ENCODE measurements at places on chromosomes 1 and 21.
A peak's percentile ranks its signal among the peaks of the same experiment; 100 is the strongest.

DNA sequence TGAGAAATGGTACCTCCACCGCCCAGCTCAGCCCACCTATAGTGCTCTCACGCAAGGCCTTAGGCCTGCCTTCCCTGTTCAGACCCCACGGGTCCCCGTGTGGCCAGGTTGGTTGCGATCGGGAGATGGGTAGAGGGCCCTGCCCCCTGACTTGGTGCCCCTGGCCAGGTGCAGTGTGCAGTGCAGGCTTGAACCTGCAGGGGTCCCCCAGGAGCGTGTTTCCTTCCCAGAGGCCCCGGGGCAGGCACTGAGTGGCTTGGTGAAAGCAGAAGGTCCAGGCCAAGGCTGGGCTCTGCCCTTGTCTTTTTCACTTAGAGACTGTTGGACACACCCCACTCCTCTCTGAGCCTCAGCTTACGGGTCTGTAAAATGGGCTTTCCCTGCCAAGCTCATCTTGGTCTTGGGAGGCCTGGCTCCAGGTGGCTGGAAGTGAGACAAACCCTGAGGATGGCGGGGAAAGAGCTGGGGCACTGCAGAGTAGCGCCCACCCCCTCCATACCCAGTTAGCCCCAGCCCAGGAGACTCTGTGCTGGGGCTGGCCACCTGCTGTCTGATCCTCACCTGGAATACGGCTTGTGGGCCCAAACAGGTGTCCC lies 9.3 kb upstream of the HES5 start:
- DNase-seq = peak; percentile 52

GRCh38 chr1:89725011-89725370 lies 92.1 kb downstream of the LRRC8C start:
- peak; percentile 19 for DNase-seq

- DNase-seq = no peak
Measured at GRCh38 chr1:173925306-173926242, 8.4 kb upstream of the SERPINC1 start.

DNA sequence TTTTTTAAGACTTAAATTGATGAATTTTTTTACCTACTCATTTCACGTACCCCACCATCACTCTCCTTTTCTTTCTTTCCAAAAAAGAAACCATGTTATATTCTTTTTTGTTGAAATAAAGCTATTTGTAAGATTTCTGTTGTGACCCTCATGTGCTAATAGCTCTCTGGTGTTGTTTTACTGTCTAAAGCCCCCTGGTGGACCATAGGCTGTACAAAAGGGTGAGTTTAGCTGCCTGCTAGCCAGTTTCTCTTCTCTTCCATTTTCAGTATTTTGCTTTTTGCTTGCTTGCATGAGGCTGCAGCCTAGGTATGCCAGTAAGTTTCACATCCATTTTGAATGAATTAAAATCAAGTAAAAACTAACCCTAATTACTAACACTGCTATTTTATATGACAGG lies 15.6 kb upstream of the VAMP3 start:
- DNase-seq = peak; percentile 65

DNA sequence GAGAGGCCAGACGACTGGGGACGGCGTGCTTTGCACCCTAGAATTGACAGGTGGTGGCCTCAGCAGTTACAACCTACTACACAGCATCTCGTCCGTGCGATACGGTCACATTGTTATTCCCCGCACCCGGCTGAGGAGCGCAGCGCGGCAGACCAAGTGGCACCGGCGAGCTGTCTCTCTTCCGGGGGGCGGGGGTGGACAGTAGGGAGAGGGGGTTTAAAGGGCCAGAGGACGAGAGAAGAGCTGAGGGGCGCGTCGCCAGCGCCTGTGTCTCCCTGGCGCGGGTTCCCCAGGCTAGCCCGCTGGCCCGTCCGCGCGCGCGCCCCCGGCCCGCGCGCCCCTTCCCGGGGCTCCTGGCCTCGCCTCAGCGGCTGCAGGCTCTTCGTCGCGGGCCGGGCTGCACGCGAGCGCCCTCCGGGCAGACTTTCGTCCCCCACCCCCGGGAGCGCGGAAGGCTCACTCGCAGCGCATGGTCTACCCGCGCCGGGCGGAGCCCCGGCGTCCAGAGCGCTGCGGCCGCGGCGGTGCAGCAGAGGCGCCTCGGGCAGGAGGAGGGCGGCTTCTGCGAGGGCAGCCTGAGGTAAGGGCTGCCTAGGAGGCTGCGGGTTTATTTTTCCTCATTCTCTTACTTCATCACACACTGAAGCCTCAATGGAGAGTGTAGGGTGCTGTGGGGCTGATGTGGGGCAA lies at the start of gene PDE4B:
TSS of gene PDE4B (plus strand) at position 227 of the 690 bp plus-strand sequence.
- peak; percentile 32 for DNase-seq

All from hematopoietic multipotent progenitor cell treated with erythropoietin and hydrocortisone succinate and interleukin-3 and kit ligand, for 6 days (in vitro differentiated cells).